Spleen (tissue), 13 donors: ENCODE measurements at places on chromosomes 1 and 21.

- no peak for DNase-seq
- no peaks in the 10 kb centered on the region for H3K36me3 ChIP-seq
These were observed 161.6 kb upstream of the KLHDC7A start for GRCh38 chr1:18319099-18319498.

- no peaks in the 10 kb centered on the region for H3K27me3 ChIP-seq
- H3K4me3 ChIP-seq: no peak overlapping the region
- no peak overlapping the region for H3K27ac ChIP-seq
- no peak for DNase-seq
- H3K36me3 ChIP-seq: no peaks in the 10 kb centered on the region
These were observed 23.5 kb downstream of the ASB17 start for GRCh38 chr1:75908717-75909152.

- H3K36me3 ChIP-seq: no peaks in the 10 kb centered on the region
- no peak overlapping the region for H3K27ac ChIP-seq
- no peaks in the 10 kb centered on the region for H3K27me3 ChIP-seq
- peak; percentile 63 for DNase-seq
- no peak overlapping the region for H3K4me3 ChIP-seq
These were observed 59.9 kb upstream of the TTC34 start for GRCh38 chr1:2861143-2861987.

- no peak overlapping the region for H3K4me3 ChIP-seq
- H3K4me1 ChIP-seq: no peaks in the 10 kb centered on the region
- H3K36me3 ChIP-seq: peaks cover 9% of the 10 kb centered on the region
- no peaks in the 10 kb centered on the region for H3K27me3 ChIP-seq
These were observed 163.7 kb downstream of the NTPCR start for GRCh38 chr1:233114159-233114558.

- H3K36me3 ChIP-seq: no peaks in the 10 kb centered on the region
- no peaks in the 10 kb centered on the region for H3K27me3 ChIP-seq
- DNase-seq: no peak
- no peak overlapping the region for H3K27ac ChIP-seq
- no peak overlapping the region for H3K4me3 ChIP-seq
These were observed 253.1 kb upstream of the ADGRL4 start for GRCh38 chr1:79259390-79260336.
